ENCODE measurements at places on chromosomes 5 and 9.

DNA sequence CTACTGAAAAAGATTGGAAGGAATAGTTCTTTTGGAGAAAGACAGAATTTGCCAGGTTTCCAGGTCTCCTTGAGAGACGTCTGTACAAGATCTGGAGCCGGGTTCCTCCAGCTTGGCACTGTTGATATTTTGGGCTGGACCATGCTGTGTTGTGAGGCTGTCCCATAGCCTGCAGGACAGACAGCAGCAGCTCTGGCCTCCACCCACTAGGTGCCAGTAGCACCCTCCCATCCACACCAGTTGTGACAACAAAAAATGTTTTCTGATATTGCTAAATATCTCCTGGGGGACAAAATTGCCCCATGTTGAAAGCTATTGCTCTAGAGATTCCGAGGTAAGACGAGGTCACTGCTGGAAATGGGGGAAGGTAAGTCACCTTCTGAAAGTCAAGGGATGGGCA lies 287.7 kb upstream of the DAP start:
- no peak for DNase-seq

GRCh38 chr5:73620334-73620687 lies 5.7 kb upstream of the ARHGEF28 start:
- DNase-seq: no peak

- no peak for DNase-seq
These were observed 25.8 kb downstream of the ZBTB34 start for GRCh38 chr9:126886034-126886822.

DNA sequence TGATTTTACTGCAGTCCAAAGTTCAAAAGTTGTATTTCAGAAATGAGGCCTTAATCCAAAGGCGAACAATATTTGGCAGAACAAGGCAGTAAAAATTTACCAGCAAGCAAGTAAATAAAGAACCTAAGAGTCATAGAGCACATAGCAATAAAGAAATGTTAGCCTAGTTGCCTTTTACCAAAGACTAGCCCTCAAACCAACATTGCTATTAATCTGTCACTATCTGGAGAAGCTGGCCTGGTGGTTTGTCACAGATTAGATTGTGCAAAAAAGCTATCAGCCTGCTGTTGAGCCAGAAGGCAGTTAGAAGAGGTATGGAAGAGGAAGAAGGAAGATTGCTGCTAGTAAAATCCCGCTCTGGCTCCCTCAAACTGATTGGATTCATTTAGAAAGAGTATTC lies 304.7 kb upstream of the KLF4 start:
- no peak for DNase-seq

- no peak for DNase-seq
These were observed 6.1 kb upstream of the GABBR2 start for GRCh38 chr9:98714833-98715232.

- DNase-seq: no peak
These were observed 706.6 kb upstream of the RGMB start for GRCh38 chr5:98066910-98067309.

GRCh38 chr9:97405551-97405950 lies 6.3 kb upstream of the TDRD7 start:
- DNase-seq: no peak

DNA sequence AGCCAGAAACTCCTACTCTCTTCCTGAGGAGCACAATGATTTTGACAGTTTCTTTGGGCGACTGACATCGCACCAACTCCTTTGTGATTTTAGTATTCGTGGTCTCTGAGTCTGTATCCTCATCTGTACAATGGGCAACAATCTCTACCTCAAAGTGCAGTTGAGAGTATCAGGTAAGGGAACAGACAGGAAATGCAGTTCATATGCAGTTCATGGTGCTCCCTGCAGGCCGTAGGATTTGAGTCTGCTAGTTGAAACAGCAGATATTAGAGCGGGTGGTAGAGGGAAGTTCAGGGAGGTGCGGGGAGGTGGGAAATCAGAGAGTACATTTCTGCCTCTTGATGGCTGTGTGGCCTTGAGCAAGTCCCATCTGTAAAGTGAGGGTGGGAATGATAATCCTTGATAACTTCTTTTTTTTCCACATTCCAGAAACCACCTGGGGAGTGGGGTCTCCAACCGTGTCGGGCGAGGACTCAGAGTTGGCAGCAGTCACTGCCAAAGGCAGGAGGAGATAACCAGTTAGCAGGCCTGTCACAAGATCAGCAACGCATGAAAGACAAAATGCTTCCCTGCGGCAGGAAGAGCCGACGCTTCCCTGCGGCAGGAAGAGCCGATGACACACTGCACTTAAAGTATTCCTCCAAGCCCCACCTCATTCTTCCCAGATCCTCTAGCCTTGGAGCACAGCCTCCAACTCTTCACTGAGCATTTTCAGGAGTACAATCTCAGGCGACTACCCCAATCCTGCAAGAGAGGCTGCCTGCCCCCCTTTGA lies 6.0 kb upstream of the NEK6 start:
- DNase-seq: peak; percentile 60

- DNase-seq: no peak
These were observed 2.2 kb upstream of the PRRT1B start for GRCh38 chr9:131543141-131543540.

- DNase-seq: no peak
These were observed 45.1 kb downstream of the SH3GL2 start for GRCh38 chr9:17623965-17624364.

DNA sequence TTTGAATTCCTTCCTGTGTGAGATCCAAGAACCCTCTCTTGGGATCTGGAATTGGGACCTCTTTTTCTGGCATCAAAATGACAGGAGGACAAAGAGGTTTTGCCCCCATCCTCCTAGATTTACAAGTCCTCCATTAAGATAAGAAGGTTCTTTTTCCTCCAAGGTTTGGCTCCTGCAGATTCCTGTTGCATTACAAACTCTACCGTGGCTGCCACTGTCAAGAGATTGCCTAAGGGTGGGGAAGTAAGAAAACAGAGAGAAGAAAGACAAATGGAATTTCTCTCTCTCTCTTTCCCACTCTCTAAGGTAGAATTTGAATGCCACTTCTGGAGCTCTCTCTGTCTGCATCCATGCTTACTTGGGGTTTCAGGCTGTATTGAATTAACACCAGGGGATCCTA lies 12.0 kb upstream of the SVEP1 start:
- DNase-seq: no peak

GRCh38 chr5:1140171-1140817 lies 28.4 kb upstream of the SLC12A7 start:
- peak; percentile 25 for DNase-seq

- DNase-seq: peak; percentile 65
These were observed 252.8 kb downstream of the MAST4 start for GRCh38 chr5:66848749-66849641.

- DNase-seq: peak; percentile 36
These were observed 237.7 kb upstream of the KLF4 start for GRCh38 chr9:107727086-107727780.

GRCh38 chr9:76419782-76420380 lies 25.7 kb upstream of the RFK start:
- peak; percentile 28 for DNase-seq

DNA sequence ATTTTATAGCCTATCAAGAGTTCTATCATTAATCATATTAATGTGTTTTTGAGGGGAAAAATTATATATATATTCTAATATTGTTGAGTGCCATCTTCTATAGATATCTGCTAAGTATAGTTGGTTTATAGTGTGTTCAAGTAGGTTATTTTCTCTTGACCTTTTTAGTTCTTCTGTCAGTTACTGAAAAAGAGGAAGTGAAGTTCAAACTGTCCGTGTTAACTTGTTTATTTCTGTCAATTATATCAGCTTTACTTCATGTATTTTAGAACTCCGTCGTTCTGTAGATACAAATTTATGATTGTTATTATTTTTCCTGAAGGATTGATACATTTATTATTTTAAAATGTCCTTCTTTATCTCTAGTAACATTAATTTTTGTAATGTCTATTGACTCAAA lies 1209.1 kb downstream of the CDH12 start:
- no peak for DNase-seq

DNA sequence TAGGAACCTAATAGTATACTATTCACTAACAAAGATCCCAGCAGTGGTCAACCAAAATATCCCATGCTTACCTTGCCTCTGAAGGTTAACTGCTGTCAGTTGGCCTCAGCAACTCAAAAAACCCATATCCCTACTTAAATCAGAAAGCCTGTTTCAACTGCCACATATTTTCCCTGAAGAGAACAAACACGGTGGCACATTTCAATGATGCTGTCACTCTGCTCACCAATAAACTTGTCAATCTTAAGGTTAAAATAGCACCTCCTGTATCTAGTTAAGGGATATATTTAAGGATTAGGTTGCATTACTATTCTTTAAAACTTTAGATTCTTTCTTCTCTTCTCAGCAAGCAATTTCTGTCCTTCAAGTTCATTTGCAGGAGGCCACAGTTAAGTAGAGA lies 986.9 kb downstream of the CDH18 start:
- DNase-seq: no peak

GRCh38 chr5:60495644-60496520 lies 204.1 kb downstream of the DEPDC1B start:
- DNase-seq: no peak

GRCh38 chr9:123541411-123541810 lies 185.4 kb downstream of the CRB2 start:
- DNase-seq: peak; percentile 24

- no peak for DNase-seq
These were observed 53.6 kb upstream of the POU5F2 start for GRCh38 chr5:93794954-93795353.

GRCh38 chr5:96275051-96275450 lies 158.0 kb downstream of the PCSK1 start:
- DNase-seq: no peak

GRCh38 chr5:83517072-83517687 lies 45.6 kb downstream of the VCAN start:
- DNase-seq: peak; percentile 35

GRCh38 chr9:137829260-137829996 lies 48.2 kb upstream of the CACNA1B start:
- no peak for DNase-seq

DNA sequence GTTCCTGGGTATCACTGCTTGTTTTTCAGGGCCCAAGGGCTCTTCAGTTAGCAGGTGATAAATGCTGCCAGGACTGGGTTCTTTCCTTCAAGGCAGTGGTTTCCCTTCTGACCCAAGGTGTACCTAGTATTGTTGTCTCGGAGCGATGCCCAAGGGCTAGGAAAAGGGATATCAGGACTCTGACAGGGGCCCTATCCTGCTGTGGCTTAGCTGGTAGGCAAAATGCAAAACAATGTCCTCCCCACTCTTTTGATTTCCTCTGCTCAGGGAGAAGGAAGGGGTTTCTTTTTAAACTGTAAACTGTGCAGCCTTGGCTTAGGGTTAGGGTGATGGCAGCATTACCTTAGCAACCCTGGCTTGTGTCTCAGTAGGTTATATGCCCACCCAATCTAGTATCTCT lies 508.8 kb upstream of the CTNND2 start:
- no peak for DNase-seq

DNA sequence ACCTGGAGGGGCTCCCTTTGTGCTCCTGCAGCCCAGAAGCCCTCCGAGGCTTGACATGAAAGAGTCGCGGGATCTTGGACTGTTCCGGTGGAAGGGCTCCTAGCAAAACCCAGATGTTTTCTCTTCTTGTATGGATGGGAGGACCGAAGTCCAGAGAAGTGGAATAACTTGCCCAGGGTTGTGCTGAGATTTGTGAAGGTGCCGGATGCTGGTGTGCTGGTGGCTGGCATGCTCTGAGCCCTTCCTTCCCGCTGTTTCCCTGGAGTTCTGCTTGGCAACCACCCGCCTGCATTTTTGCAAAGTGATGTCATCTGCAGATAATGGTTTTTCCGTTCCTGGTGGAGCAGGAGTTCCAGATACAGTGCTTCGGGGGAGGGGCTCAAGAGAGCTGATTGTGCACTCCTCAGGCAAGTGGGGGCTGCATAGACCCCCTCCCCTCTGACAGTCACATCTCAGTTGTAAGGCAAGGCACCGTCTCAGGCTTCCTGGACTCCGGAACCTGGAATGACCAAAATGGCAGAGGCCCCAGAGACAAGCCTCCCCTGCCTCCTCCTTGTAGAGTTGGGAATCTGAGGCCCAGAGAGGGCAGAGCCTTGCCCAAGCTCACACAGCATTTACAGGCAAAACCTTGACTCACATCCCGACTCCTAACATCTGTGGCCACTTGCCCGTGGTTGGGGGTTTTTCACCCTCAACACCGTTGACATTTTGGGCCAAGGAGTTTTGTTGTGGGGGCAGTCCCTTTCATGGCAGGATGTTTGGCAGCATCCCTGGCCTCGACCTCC lies 157.0 kb downstream of the RGS3 start:
- DNase-seq: peak; percentile 95

GRCh38 chr5:163916376-163916775 lies 411.0 kb downstream of the MAT2B start:
- peak; percentile 21 for DNase-seq

- DNase-seq: no peak
These were observed 53.5 kb upstream of the TGFBR1 start for GRCh38 chr9:99051406-99051805.

- DNase-seq: no peak
These were observed 48.2 kb downstream of the RPS6 start for GRCh38 chr9:19331877-19332276.

- DNase-seq: no peak
These were observed 28.5 kb upstream of the CSF1R start for GRCh38 chr5:150114773-150115408.

DNA sequence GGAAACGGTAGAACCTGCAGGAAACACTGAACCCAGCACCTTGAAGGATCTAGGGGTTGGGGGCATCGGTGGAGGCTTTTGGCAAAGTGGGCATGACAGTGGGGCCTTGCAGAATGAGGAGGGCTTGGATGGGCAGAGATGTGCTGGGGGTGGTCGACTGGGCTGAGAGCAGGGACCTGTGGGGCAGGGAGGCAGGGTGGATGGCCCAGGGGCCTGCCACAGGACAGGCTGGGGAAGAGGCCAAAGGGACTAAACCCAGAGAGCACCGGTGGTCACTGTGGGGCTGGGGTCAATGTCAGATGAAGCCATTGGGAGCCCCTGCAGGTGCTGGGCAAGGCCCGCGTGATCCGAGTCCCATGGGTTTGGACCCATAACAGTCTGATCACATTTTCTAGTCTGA lies 175.3 kb downstream of the DAB2IP start:
- no peak for DNase-seq

- DNase-seq: no peak
These were observed 54.5 kb downstream of the PRR16 start for GRCh38 chr5:120518581-120518980.

GRCh38 chr5:14676320-14676719 lies 11.8 kb downstream of the OTULIN start:
- peak; percentile 29 for DNase-seq

DNA sequence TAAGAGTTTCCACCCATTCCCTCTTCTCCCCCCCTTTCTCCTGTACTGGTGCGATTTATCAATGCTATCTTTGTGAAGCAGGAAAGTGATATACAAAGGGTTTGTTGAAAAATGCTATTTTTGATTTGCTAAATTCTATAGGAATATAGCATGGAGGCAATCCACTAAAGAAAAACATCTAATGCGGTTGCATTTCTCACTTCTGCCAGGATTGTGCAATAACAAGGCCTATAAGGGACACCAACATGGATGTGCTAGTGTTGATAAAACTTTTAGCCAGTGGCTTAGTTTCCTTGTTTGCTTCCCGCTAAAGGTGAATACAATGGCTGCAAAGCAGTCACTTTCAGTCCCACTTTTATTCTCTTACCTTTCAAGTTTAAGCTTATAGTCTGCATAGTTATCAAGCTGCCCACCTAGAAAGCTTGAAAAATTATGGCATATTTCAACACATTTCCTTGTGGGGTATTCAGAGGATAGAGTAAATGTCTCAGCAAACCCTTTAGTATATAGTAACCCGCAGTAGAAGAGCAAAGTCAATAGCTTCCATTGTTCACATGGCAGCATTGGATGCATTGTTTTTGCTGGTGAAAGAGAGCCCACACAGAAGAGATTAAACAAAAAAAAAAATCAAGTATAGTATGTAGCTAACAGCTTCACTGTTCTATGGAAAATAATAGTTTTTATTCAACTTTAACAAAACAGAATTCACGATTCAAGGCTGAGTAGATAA lies 674.6 kb upstream of the SEMA6A start:
- DNase-seq: no peak

GRCh38 chr9:82949203-82949602 lies 113.7 kb downstream of the RASEF start:
- no peak for DNase-seq

All from AG10803 (cell line).